ENCODE measurements at places on chromosomes 4 and X.

DNA sequence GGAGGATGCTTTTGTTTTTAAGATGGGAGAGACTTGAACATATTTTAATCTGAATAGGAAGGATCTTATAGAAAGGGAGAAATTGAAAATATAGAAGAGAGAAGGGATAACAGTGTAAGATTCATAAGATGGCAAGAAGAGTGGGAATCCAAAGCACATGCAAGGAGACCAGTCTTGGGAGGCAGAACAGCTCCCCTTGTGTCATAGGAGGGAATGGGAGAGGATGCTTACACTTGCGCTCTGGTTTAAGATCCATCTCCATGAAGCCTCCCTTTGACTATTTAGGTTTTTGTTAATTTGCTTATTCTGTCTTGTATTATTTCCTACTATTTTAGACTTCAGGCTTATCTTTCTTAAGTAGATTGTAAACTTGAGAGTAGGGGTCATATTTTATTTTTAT is 42.7 kb downstream of the KIF4A start:
- DNase-seq = no peak

DNA sequence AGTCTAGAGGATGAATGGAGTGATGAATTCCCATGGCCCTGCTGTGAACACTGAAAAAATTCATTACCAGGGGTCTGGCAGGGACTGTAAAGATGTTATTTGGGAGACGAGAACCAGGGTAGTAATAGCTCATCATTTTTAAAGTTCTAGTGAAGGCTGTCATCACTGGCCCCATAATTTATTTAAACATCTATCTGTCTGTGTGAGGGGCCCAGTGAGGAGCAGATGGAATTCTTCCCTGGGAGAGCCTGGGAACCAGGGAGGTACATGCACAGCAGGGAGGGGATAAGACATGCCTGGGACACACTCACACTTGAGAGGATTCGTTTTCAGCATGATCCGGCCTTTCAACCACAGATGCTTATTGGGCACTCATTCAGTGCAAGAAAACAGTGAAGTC is 162.0 kb downstream of the PDGFRA start:
- DNase-seq = no peak

DNA sequence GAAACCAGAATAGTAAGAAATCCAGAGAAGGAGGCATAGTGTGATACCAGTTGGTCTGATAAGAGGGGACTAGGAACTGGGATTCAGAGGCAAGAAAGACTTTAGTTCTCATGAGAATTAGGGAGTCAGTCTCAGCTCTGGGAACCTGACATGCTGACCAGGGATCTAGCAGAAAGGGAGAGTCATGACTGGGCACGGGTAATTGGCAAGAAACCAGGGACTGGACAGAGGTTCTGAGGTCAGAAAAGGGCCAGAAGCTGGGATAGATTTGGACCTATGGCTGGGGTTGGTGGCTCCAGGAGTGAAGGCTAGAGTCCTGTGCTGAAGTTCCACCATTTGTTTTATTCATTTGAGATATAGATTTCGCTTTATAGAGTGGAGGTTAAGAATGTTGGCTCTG is 110.2 kb upstream of the C1GALT1C1 start:
- DNase-seq = no peak

GRCh38 chr4:67288964-67289363 is 256.3 kb downstream of the CENPC start:
- no peak for DNase-seq

GRCh38 chrX:132968296-132968949 is 10.0 kb upstream of the HS6ST2 start:
- no peak for DNase-seq

DNA sequence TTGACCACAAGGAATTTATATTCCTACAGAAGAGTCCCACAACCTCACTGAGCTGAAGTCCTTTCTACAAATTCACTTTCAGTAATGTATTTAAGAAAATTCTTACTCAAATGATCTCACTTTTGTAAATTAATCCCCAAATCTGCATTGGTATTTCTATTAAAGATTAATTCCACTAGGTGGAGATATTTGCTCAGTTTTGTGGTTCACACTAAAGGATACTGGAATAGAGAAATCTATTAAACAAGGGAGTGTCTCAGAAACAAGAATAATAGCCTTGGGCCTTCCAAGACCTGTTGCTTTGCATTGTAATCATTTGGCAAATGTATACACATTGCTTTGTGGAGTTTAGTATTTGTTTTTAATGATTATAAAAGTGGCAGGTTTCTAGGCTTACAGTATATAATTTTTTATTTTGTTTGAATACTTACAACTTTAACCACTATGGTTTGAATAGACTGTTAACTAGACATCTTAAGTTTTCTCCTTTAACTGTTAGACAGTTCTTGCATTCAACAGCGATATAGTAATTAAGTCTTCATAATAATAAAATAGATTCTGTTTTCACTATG is 25.9 kb downstream of the CFAP299 start:
- DNase-seq = no peak

DNA sequence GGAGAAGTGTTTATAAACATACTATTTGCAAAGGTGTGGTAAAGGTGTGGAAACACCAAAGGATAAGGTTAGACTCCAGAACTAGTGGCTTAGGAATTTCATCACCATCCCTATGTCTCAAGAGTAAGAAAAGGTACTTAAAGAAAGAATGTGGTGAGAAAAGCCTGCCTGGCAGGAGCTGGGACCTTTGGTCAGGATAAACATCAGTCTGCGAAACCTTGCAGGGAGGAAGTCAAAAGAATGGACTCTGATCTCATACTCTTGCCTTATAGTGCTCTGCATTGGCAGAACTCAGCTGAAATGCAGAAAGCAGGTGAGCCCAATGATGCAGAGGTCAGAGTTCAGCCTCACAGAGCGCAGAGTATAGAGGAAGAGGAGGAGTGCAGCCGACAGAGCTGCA is 97.2 kb upstream of the NR3C2 start:
- DNase-seq = no peak

DNA sequence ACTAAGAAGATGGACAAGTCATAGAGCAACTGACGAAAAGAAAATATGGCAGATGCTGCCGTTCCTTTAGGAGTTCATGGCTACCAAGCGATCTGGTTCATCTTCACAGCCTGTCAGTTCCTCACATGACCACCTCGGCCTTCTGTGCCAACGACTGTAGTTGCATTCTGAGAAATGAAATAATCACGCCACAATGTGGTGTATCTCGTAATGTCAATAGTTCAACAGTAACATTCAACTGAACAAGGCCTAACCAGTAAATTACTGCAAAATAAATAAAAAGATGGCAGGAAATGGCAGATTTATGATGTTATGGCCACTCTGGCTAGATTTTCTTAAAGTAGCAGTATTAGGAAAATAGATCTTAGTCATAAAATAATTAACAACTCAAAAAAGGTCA is 4.4 kb downstream of the GPRIN3 start:
- DNase-seq = no peak

- DNase-seq = peak; percentile 8
These were observed 28.4 kb downstream of the TRMT44 start for GRCh38 chr4:8468746-8469535.

DNA sequence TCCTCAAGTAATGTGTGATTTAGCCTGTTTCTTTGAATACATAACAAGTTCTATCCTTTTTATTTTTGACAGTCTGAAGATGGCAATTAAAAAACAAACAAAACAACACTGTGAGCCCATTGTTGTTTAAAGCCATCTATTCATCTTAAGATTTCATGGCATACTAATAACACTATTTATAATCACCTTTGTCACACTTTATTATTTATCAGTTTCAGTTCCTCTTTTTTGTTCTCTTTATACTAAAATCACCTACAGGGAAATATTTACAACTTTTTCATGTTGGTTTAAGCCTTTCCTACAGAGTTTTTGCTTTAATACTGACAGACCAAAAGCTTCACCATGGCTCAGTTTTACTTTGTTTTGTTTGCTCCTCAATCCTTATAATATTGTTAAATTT is 247.4 kb upstream of the CTSO start:
- no peak for DNase-seq

DNA sequence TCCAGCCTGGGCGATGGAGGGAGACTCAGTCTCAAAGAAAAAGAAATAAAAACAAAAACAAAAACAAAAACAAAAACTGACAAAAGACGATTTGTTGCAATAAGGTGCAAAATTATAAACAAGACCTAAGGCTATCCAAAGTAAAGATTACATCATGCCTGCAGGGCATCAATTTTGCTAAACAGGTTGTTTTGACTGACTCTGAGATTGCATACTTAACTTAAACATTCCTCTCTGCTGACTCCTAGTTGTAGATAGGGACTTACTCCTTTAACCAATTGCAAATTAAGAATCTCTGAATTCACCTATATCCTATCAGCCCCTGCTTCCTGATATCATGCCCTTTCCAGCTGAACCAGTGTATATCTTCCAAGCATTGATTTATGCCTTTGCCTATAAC is 2687.3 kb downstream of the PCDH7 start:
- DNase-seq = no peak

- DNase-seq = no peak
These were observed 31.5 kb downstream of the BLOC1S4 start for GRCh38 chr4:6747294-6748051.

DNA sequence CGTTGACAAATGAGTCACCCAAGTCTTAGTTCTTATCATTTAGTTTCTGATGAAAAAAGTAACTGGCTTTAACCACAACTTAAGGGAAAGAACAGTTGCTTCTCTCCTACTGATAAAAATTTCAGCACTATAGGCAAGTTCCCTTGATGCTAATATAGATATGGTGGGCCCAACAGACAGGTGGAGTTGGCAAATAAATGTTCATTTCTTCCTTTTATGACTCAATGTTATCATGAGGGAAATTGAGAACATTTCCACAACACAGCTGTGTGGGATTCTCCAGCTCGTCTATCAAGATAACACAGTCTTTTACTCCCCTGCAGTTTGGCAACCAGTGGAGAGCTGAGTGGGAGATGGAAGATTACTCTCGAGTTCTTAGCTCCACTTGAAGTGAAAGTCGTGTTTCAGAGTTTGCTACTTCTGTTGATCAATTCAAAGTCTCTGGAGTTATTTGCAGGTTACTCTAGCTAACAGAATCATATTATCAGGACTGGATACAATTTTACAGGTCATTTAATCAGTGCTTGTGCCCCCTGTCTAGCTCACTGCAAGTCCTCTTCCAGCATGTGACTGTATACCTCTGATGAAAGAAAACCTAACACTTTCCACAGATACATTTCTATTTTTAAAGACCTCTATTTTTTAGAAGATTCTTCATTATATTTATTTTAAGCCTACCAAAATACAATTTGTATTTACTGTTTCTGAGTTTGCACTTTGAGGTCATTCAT is 270.6 kb upstream of the GK2 start:
- no peak for DNase-seq

DNA sequence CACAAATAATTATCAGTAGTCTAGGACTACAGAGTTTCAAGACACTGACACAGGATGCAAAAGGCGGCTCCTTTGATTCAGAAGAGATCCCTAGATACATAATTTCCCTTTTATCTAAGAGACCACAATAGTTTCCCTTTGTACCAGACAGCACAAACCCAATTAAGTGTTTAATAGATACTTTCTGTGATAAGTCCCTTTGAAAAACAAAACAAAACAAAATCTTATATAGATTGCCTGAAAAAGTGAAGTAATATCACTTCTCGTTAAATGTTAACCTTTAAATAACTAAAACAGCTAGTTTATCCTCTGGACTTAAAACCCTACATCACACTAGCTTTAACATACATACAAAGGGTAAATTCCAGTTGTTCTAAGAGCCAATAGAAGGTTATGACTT is 49.9 kb downstream of the APBB2 start:
- no peak for DNase-seq

GRCh38 chr4:28209371-28209924 is 1348.8 kb downstream of the STIM2 start:
- DNase-seq = no peak

DNA sequence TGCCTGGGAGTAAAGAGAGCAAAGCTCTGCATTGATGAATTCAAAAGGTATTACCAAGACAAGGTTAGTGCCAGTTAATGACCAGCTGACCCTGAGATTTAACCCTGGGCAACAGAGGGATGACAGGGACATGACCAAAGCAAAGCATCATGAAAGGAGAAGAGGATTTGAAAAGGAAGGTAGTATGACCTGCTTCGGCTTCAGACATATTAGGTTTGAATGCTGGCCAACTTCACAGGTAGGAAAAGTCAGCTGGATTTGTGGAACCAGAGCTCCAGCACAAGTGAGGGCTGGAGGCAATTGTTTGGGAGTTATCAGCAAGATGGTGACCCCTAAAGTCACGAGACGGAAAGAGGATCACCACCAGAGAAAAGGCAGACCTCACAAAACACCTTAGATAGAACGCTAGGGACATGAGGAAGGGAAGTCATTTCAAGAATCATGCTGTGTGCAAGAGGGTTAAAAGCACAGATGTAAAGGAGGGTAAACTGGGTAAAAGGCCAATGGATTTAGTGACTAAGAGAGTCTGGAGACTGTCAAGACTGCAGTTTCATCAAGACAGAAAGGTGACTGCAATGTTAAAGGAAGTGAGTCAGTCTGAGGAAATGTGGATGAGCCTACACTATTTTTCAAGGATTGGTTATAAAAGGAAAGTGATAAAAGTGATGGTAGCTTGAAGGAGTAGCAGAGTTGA is 45.6 kb downstream of the SH3RF1 start:
- peak; percentile 93 for DNase-seq

DNA sequence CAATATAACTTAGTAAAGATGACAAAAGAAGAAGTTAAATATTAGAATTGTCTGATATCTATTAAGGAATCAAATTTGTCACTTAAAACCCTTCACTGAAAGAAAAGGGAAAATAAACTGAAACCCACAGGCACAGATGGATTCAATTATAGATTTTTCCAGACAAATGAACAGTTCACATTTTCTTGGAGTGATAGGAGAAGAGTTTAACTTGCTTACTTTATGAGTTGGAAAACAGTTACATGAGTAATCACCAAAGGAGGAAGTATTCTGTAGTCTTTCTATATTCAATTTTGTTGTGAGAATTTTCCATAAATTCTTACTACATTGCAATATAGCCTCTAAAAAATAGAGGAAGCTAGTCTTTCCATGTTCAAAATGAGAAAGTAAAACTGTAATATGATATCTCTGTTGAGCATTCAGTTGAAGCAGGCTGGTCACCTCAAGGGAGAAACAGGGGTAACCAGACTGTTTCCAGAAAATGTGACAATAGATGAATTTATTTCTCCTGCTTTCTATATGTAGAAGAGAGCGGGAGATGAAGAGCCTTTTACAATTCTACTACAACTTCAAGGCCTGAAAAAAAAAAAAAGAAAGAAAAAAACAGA is 330.3 kb upstream of the EPHA5 start:
- no peak for DNase-seq

GRCh38 chr4:134422776-134423175 is 221.2 kb upstream of the PABPC4L start:
- no peak for DNase-seq

DNA sequence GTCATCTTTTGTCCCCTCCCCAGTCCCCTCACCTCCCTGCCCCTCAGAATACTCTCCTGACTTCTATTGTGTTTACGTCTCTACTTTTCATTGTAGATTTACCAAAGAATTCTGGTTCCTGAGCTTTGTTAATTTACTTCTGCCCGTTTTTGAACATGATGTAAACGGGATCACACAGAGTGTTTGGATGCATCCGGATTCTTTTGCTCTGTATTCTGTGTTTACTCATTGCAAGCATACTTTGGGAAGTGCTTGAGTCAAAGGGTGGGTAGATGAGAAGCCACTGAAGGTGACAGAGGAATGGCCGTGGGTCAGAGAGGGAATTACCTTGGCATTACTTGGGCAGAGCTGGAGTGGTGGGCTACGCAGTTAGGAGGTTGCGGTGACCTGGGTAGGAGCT is 18.0 kb downstream of the CLCN4 start:
- DNase-seq = no peak
